T-helper 2 cell treated with Interferon-gamma antibody and Interleukin-4, amounts not matched to agents 100 ng/mL and 5 ng/mL, for 36 hours (primary cell): ENCODE measurements at places on chromosomes 3 and 15. TPM values are rescaled to one million over a fixed set of nuclear protein-coding genes. Genes with fewer than 3 reads are reported as not detected.

Gene STRIT1
- total RNA-seq, result not detected in 2 replicates

Gene COPB2
- total RNA-seq, result 106 and 110 TPM in 2 replicates

Gene APOD
- total RNA-seq, result 0.27 TPM in 1 of 2 replicates, not detected in the other

Gene PFN2
- total RNA-seq, result 0.64 and 0.95 TPM in 2 replicates

Gene TNFAIP8L3
- 0.18 and 0.23 TPM in 2 replicates for total RNA-seq

Gene DAZL
- total RNA-seq, result 0.07 TPM in 1 of 2 replicates, not detected in the other

Gene RTP4
- total RNA-seq, result 12.9 and 13.0 TPM in 2 replicates

Gene PTH1R
- not detected in 2 replicates for total RNA-seq
